Stimulated activated CD4-positive, alpha-beta T cell treated with anti-CD3 and anti-CD28 coated beads, Interleukin-12 subunit alpha, Interleukin-12 subunit beta, amount 100 ng/mL, for 4 hours (primary cell): ENCODE measurements at places on chromosomes 1 and 21.

DNA sequence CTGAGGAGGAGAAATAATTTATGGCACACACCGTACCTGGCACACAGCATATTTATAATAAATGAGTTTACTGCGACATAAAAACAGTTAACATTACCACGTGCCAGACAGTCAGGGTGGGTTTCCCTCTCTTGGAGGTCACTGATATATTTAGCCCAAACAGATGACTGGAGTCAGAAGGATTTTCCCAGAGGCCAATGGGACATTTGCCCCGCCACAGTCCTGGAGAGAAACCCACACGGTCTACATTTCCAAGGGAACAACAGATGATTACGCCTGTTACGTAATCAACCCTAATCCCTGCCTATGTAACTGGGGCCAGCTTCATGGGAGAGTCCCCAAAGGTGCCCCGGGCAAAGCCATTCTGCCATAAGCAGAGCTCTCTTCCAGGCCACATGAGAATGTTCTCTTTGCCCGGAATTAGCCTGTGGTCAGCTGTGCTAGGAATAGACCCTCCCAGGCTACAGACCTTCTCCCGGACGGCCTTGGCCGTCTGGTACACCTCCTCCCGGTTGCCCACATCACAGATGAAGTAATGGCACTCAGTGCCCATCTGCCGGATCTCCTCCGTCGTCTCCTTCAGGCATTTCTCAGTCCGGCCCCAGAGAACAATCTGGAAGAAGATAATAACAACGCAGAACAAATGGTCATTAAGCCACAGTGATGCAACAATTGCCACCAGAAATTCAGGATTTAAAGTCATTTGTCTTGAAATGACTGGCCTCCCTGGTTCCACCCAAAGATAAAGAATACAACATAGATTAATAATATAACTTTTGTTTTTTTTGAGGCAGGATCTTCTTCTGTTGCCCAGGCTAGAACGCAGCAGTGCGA is 37.7 kb downstream of the DHRS3 start:
- no peak for DNase-seq

- DNase-seq: peak; percentile 35
Observed at GRCh38 chr1:179082333-179082998, 596 bp downstream of the TOR3A start.

DNA sequence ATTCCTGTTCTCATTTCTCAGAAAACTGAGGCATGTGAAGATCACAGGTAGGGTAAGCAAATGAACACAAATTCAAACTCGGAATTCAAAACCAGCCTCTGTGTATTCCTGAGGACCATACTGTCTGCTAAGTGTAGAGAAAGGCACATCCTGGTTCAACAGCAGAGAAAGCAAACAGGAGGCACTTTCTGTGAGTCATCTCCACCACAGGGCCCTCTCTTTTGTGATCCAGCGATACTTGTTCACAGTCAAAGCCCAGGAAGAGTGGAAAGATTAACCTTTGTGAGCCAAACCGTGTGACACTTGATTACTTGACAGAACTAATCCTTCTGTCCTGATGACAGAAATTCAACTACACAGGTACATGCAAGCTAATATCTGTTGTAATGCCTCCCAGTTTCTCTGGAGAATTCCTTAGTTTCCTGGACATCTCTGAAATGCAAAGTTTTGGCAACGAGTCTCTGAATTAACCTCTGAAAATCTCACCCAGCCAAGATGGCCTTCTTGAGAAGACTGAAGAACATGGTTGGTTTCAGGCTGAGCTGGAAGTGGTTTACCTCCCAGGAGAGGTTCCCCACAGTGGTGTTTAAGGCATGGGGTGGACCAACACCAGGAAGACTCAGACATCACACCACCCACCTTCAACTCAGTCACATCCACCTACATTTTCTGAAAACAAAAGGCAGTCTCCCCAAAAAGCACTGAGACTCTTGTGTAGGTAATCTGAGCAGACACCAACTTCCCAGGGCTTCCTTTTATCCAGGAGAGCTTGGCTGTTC is 98.2 kb upstream of the ERG start:
- DNase-seq: no peak

GRCh38 chr1:24960071-24960801 is 30.2 kb upstream of the RUNX3 start:
- DNase-seq: no peak

- DNase-seq: no peak
Observed at GRCh38 chr1:201670517-201670916, 131.6 kb downstream of the NAV1 start.

- peak; percentile 76 for DNase-seq
Observed at GRCh38 chr1:160083968-160084770, 2.8 kb downstream of the KCNJ9 start.

GRCh38 chr21:39066829-39067780 is 116.1 kb downstream of the PSMG1 start:
- DNase-seq: no peak

DNA sequence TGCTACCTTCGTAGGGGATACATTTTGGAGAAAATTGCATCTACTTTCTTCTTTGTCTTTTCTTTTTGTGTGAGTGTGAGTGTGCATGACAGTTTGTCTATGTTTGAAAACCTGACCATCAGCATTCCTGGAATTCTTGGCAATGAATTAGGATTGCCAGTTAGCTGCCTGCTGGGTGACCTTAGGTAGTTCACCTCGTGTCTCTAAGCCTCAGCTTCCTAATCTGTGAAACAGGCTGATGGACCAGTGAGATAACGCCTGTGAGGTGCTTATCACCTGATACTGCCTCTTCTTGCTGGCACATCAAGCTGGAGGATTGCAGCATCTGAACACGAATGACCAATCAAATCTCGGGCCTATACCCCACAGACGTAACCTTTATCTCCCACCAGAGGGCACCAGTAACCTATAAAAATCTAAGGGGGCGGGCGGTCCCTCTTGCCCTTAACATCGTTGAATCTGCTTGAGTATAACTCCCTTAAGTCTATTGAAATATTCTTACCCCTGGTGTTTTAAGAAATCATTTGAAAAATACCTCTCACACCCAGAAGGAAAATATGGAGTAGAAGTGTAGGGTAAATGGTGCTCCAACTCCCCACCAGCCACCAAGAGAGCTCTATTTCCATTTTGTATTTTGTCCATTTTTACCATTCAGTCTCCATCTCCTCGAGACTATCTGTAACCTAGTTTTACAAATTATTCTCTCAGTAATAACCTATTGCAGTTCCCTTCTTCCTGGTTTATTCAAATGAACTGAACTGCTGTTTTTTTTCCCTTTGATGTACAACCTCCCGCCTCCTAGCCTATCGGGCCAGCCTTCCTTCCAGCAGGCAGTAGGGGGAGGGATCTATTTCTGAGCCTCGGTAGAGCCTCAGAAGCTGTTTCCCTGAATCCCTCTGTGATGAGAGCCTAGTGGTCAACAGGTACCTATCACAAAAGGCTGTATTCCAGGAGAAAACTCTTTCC is 49.7 kb downstream of the MDM4 start:
- peak; percentile 22 for DNase-seq

GRCh38 chr1:241442686-241443085 is 76.9 kb downstream of the FH start:
- DNase-seq: no peak

DNA sequence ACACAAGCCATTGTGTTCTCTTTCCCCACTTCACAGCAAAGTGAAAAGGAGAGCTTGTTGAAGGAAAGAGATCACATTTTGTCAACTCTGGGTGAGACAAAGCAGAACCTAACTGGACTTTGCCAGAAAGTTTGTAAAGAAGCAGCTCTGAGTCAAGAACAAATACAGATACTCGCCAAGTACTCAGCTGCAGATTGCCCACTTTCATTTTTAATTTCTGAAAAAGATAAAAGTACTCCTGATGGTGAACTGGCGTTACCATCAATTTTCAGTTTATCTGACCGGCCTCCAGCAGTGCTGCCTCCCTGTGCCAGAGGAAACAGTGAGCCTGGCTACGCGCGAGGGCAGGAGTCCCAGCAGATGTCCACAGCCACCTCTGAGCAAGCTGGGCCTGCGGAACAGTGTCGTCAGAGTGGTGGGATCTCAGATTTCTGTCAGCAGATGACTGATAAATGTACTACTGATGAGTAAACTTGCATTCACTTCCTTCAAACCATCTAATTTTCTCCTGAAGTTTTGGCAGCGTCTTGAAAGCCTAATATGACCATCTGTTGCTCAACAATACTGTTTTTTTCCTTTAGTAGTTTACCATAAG is 43.7 kb downstream of the BACH1 start:
- DNase-seq: peak; percentile 22

DNA sequence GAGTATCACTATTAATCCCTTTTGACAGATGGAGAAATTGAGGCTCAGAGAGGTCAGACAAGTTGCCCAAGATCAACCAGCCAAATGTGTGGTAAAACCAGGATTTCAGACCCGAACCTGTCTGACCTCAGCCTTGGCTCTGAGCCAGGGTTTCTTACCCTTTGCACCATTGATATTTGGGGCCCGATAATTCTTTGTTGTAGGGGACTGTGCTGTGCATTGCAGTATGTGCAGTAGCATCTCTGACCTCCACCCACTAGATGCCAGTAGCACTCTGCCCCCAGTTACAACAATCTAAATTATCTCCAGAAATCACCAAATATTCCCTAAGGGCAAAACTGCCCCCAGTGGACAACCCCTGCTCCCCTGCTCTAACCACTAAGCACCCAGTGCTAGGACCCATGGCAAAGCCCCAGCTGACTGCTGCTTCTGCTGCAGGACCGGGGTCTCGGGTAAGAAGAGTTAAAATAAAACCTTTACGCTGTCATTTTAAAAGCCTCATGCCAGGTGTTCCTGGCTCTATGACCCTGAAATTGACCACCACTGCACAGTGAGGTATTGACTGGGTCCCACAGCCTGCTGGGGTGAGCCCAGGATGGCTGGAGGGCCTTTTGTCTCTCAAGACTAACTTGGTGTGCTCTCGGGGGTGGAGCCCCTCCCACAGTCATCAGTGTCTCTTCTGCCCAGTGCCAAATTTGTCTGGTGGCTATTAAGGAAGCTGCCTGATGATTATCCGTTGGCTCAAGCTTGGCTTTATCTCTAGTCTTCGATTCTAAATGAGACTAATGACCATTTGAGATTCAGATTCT is 5.6 kb upstream of the MAN1C1 start:
- no peak for DNase-seq

- no peak for DNase-seq
Observed at GRCh38 chr1:158391099-158391498, 8.2 kb downstream of the OR10T2 start.

GRCh38 chr1:28815533-28816185 is 3.7 kb downstream of the OPRD1 start:
- DNase-seq: no peak

DNA sequence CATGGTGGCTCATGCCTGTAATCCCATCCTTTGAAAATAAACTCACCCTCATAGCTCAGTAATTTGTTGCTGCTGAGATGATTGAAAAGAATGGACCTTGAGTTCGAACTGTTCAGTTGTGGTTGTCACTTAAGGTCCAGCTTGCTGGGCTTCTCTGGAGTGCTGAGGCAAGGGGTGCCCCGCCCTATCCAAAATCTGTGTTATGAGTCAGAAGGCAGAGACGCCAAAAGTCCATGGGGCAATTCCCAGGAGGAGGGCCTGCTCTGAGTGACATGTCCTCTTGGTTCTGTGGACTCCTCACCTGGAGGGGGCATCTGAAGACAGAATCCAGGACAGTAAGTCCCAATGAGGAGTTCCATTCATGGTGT is 64.8 kb downstream of the MYOM3 start:
- DNase-seq: no peak

- no peak for DNase-seq
Observed at GRCh38 chr21:36703123-36703522, 4.2 kb downstream of the SIM2 start.

- DNase-seq: no peak
Observed at GRCh38 chr1:177333936-177334595, 163.3 kb downstream of the BRINP2 start.

DNA sequence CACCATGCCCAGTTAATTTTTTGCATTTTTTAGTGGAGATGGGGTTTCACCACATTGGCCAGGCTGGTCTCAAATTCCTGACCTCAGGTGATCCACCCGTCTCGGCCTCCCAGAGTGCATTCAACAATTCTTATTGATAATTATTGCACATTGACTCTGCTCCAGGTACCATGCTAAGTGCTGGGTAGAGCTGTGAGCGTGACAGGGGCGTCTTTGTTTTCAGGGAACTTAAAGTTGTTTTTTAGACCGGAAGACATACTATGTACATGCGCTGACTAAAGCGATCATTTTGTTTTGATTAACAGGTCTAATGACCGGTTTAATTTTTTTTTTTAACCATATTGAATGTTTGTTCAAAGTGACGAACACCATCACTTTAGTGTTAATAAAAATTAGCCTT is 4.0 kb downstream of the CD247 start:
- no peak for DNase-seq

DNA sequence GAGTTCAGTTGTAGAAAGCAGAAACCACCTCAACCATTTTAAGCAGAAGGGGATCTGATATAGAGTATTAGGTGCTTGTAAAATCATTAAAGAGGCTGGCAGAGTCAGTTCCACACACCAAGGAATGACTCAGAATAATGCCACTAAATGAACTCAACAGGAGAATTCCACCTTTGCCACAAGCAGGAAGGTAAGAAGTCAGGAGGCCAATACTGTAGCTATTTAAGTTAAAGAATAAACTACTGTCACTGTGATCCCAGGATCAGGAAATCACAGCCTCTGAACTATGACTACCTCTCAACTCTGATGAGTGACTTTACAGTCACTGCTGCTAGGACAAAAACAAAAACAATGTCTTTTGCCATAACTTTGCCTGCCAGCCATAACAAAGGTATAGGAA is 52.5 kb upstream of the PRMT6 start:
- no peak for DNase-seq

DNA sequence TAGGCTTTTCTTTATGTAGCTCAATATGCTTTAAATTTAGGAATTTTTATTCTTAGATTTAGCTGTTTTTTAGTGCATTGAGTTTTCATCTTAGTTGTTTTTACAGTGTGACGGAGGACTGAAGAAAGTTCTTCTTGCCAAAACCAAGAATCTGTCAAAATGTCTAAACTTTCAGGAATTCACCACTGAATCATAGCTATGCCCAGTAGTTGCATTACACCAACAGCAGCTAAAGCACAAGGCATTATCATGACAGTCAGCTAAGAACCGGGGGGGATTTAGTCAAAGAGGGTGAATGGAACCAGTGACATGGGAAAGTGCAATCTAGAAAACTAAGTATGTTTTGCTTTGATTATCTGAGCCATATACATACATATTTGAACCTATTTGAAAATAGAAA is 6.5 kb upstream of the C1orf146 start:
- DNase-seq: no peak
